ENCODE measurements at places on chromosomes 11 and 22.

GRCh38 chr11:101466352-101466751 lies 117.5 kb downstream of the TRPC6 start:
- DNase-seq: no peak

- DNase-seq: no peak
These were observed 60.2 kb downstream of the USP35 start for GRCh38 chr11:78248903-78249302.

DNA sequence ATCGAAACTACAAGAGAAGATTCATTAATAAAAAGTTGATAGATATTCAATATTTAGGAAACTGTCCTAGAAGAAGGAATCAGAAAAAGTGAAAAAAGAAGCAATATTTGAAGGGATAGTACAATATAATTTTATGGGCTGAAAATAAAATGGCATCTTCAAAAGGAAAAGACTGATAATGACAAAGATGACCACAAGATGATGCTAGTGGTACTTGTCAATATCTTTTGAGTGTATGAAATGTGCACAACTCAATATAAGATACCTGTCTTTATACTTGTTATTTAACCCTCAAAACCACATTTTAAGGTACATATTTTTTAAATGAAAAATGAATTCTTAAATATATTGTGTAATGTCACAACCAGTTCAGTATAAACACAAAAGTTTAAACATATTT lies 1059.6 kb upstream of the RAG2 start:
- DNase-seq: no peak

- no peak for DNase-seq
These were observed at the start of gene TRPC6 for GRCh38 chr11:101583251-101584128. Gene TRPC6, minus strand, starts transcription at chr11:101584007. Its CDS starts 504 bp downstream, at chr11:101583503.

DNA sequence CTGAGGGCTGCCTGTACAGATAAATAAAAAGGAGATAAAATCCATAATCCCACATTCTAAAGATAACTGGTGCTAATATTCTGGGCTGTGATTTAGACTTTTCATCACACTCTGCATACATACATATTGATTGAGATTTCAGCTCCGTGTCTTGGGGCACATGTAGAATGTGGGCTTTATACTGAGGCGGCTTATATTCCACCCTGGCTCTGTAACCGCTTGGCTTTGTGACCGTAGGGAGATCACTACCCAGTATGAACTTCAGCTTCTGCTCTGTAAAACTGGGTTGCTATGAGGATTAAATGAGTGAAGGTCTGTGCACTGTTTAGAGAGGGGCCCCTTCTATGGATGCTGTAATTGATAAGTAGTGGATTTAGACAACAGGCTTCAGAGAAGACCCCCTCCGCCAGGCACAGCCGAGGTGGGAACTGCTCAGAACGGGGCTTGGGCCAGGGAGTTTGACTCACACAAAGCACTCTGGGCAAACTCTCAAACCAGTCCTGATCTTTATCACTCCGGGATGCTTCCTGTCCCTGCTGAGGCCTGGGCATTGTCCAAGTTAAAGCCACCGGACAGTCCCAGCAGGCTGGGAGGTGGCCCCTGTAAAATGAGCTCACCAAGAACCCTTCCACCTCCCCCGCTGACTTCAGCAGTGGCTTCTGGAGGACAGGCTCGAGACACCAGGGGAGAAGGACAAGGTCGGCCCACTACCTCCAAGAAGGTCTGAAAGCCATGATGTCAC lies 17.2 kb downstream of the KIAA1671 start:
- DNase-seq: peak; percentile 86

DNA sequence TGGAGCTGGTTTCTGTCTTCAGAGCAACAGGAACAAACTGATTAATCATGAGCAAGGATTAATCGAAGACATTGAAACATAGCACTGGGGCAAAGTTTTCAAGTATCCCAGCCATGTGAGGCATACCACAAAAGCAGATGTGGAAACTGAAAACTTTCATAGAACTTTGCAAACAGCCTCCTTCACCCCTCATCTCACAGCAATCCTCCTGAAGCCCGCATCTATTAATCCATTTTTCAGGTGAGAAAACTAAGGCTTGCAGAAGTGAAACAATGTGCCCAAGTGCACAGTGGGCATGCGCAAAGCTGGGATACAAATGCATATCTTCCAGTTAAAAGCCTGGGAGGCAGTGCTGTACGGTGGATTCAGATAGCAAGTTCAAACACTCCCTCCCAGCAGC lies 58.6 kb upstream of the HMGXB4 start:
- DNase-seq: no peak

GRCh38 chr11:96335388-96335787 lies 7.6 kb downstream of the MAML2 start:
- no peak for DNase-seq

DNA sequence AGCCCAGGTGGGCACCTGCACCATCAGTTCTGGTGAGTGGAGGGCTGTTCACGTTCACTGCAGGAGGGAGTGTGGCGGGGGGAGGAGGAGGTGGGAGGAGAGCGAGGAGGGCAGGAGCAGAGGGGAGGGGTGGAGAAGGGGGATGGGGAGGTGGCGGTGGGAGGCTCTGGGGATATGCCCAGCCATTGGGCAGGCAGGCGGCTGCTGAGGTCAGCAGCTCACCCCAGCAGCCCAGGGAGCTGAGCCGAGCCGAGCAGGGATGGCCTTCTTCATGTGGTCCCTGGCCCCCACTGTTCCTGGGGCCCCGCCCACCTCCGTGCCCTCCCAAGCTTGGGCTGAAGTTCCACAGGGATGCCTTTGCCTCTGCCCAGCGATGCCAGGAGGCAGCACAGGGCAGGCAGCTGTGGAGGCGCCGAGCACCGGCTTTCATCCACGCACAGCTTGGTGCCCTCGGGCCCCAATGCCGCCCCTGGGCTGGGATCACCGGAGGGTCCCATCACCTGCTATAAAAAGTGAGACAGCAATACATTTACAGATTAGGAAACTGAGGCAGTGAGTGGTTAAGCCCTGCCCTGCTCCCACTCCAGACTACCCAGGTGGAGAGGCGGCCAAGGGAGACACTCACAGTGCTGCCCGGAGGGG lies 21.6 kb downstream of the RTN4R start:
- DNase-seq: no peak

DNA sequence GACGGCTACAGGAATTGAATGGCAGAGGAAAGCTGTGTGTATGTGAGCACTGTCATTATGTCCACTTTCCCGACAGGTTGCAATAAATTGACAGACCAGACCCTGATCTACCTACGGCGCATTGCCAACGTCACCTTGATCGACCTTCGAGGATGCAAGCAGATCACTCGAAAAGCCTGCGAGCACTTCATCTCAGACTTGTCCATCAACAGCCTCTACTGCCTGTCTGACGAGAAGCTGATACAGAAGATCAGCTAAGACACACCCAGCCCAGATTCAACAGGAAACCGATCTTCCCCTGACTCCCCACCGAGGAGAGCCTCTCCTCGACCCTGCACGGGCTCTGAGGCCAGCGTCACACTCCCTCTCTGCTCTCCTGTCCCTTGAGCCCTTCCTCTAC lies 11.5 kb upstream of the GRK2 start:
- no peak for DNase-seq

- no peak for DNase-seq
These were observed at the start of gene OR2AG2 for GRCh38 chr11:6771926-6772893. Gene OR2AG2, minus strand, starts transcription at chr11:6771976. Its CDS starts 3,019 bp downstream, at chr11:6768957.

Measured in tibial artery (tissue), 4 donors.